ENCODE measurements at places on chromosomes 11 and 22. TPM values are rescaled to one million over a fixed set of nuclear protein-coding genes. Genes with fewer than 3 reads are reported as not detected.

The IL18 gene
- 31.3 TPM for total RNA-seq

DNA sequence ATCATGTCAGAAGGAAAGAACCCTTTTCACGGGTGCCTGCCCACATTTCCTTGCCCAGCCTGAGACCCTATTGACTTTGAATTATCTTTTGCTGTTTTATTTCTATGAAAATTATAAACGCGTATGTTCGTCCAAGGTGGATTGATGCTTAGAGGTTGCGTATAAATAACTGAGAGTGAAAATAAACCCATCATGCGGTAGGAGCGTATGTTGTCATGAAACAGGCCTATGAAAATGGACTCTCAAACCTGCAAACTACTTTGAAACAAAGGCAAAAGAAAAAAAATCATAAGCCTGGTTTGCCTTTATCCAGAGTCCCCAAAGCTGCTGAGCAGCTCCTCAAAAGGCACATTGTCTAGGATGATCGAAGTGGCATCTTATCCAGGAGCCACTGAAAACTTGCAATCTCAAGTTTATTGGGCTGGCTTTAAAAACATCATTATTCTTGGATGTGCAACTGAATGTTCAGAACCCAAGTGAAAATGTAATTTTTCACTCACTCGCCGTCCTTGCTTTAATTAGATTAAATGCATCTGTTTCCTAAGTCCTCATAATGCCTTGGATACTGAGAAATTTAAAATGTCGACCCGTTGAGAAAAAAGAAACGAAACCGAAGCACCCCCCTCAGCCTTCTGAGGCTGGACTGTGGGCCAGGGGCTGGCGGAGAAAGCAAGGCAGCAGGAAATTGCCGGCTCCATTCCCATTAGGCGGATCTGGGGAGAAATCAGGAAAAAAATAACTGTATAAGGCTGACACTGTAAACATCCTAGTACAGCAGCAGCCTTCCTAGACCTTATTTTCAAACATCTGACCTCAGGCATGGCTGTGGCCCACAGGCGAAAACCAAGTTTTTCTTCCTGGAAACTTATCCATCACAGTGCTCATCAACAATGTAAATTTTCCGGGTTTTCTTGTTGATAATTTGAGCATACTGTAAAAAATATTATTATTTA is 82.9 kb upstream of the PPARA start:
- no peak for DNase-seq

DNA sequence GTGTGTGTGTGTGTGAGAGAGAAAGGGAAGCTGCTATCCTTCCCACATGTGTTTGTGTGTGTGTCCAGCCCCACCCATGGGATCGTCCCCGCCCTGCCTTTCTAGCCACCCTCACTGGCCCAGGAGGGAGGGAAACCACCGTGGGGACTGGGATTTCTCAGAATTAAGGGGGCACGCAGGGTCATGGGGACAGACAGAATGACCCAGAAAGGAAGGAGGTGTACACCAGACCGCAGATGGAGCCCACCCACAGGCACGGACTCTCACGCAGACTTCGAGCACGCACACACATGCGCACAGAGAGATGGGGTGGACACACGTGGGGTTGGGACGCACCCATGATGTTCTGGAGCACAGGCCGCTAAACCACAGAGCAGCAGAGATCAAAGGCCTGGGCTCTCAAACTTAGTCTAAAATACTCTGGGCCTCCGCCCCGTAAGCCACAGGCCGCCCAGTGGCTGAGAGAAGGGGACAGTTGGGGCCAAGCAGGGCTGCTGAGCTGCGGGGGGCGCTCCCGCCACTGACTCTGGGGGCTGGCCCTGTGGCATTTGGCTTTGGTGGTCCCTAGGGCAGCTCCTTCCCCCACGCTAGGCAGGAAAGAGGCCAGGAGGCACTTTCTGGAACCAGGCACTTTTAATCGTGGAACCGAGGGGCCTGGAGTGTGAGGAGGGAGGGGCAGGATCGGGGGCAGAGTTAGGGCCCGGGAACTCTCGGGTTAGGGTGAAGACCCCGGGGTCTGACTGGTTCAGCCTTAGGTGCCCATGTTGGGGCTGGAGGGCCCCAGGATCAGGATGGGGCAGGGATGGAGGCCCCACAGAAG is 1.5 kb downstream of the IFITM5 start:
- no peak for DNase-seq

DNA sequence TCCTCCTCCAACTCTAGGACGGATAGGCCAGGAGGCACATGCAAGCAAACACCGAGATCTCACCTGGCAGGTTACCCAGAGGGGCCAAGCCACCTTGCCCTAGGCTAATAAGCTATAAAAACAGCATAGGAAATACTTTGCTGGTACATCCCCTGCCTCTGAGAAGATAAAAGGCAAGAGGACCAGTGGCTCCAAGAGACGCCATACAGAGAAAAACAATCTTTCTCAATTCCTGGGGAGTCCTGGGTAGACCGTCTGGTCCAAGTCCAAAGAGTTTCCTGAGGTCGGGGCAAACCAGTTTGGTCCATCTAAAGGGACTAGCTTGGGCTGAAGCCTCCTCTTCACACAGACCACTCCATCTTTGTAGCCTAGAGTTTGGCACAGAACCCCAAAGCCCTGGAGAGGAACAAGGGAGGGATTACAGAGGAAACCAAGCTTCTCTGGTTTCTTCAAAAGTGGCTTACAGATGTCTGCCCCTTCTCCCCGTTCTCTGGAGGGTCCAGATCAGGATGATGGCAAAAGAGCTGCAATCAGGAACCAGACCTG is 40.4 kb downstream of the NUMA1 start:
- no peak for DNase-seq

The PHOX2A gene
- total RNA-seq: not detected

The C1QTNF4 gene
- 3.1 TPM for total RNA-seq

The HBE1 gene
- total RNA-seq: not detected

DNA sequence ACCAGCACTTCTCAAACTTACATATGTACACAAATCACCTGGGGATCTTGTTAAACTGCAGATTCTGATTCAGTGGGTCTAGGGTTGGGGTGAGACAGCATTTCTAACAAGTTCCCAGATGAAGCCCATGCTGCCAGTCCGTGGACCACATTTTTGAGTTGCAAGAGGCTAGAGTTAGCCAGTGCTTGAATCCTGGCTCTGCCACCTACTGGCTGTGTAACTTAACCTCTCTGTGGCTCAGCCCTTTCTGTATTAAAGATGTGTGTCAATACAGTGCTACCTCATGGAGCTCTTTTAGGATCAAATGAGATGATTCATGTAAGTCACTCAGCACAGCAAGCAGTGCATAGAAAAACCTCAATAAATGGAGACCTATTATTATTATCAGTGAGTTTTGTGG is 90.2 kb upstream of the ISX start:
- DNase-seq: no peak

GRCh38 chr11:114040706-114041211 is 18.8 kb upstream of the ZBTB16 start:
- no peak for DNase-seq

DNA sequence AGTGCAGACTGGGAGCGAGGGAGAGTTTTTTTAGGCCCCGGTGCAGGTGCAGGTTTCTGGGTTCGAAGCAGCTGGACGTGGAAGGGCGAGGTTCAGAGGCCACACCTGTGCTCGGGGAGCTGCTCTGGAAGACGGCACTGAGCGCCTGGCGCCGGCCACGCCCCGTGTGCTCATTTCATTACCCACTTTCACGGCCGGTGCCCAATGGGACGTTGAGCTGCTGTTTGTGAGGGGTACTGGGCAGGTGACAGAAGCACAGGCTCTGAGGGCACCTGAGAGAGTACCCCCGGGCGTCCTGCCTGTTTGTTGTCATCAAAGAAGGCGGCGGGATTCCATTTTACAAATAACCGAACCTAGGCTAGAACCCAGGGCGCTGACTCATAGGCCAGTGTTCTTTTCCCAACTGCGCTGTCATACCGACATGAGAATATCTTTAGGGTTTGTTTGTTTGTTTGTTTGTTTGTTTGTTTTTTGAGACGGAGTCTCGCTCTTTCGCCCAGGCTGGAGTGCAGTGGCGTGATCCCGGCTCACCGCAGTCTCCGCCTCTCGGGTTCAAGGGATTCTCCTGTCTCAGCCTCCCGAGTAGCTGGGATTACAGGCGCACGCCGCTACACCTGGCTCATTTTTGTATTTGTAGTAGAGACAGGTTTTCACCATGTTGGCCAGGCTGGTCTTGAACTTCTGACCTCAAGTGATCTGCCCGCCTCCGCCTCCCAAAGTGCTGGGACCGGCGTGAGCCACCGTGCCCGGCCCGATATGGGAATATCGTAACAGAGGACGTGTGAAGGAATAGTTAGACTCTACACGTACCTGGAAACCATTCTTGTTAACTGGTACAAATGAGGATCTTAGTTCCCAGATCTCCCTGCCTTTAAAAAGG is 16.6 kb upstream of the SPTBN2 start:
- DNase-seq: no peak

DNA sequence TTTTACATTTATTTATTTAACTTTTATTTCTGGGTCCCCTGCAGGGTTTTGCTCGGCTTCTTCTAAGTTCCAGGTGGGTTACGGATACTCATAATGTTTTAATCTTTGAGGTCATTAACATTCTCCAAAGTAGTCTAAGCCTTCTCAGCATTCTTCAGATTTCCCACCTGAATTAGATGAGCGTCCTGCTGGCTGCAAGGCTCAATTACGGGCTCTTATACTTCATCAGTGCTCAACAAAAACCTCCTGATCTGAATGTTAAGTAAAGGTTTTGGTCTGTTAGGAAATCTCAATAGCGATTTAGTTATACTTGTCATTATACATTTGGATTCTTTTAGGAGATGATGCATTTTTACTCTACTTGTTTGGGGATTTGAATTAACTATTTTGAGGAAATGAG is 27.3 kb upstream of the NFRKB start:
- no peak for DNase-seq

The CLMP gene
- 27.7 TPM for total RNA-seq

The DERL3 gene
- total RNA-seq: 0.12 TPM
